Activated T-cell treated with anti-CD3 and anti-CD28 coated beads, Interleukin-2, amount 50 U/mL, for 72 hours (primary cell): ENCODE measurements at places on chromosomes 1 and 21. TPM values are rescaled to one million over a fixed set of nuclear protein-coding genes. Genes with fewer than 3 reads are reported as not detected.

Gene CFAP107
- not detected for total RNA-seq

Gene SERTAD4
- not detected for total RNA-seq

Gene STIL
- total RNA-seq: 26.8 TPM

Gene DISP1
- 3.3 TPM for total RNA-seq

Gene MAP3K21
- 2.7 TPM for total RNA-seq
